Fibroblast of upper back skin (primary cell): ENCODE measurements at places on chromosomes 1 and 21.

DNA sequence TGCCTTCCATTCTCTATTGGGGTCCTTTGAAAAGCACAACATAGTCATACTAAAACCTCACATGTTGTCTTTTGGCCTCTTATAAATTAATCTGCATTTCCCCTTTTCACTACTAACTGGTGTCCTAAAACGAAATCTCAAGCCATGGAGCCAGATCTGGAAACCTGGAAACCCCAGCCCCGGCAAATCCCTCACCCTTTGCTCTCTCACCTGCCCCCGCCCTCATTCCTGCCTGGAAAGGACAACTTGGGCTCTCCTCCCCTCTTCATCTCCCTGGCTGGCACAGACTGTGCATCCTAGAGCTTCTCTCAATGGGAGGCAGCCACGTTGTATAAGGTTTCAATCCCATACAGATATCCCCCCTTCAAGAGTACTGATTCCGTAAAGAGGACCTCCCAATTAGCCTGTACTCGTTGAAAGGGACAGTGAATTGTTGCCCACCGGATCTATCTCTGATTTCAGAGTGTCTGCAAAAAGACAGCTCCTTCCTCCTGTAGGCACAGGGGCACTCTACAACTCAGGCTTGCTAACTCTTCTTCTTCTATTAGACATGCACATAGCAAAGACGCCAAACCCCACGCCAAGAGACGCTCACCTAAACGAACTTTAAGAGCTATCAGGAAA, 1.4 kb downstream of the DUSP10 start:
- DNase-seq, result peak; percentile 7

- no peak for DNase-seq
Observed at GRCh38 chr1:26287033-26287711, 7.3 kb downstream of the SH3BGRL3 start.

GRCh38 chr1:13816016-13816760, 116.2 kb downstream of the PRDM2 start:
- no peak for DNase-seq

DNA sequence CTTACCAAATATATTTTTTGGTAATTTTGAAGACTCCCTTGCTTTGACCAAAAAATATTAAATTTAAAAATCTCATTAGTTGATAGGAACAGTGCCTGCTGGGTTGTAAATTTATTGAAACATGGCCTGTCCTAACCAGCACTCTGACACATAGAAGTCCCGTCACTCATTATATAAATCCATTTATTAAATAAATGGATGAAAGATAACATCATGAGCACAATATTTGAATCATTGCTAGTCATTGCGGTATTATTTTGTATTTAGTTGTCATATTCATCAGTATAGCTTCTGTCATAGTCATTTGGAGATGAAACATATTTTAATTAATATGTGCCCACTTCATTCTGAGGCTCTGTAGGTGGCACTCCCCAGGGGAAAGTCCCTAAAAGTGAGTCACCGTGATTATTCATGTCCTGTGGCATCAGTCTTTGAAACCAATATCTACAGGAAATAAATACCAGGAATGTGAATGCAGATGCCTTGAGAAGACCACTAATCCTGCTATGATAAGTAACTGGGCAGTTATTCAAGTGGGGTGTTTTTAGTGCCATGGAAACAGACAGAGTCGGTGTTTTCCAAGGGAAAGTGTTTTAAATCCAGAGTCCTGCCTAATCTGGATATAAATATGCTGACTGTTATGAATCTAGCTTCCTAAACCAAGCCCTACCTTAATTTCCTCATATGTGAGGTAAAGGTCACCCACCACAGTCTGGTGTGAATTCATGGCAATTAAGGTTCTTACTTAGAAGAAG, 302.0 kb downstream of the DUSP10 start:
- DNase-seq, result peak; percentile 96

DNA sequence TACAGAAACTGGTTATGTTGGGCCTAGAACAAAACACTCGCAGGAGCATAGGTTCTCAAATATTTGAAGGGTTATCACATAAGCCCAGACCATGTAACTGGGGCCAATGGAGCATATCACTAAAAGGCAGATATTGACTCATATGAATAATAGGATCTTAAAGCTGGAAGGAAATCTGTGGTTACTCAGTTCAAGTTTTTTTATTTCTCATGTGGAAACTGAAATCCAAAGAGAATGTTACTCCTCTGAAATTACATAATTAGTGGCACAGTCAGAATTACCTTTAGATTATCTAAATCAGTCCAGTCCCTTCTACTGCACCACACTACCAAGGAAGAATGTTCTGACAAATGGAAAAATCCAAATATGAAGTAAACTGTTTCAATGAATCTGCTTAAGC, 12.0 kb downstream of the SLAMF8 start:
- no peak for DNase-seq

DNA sequence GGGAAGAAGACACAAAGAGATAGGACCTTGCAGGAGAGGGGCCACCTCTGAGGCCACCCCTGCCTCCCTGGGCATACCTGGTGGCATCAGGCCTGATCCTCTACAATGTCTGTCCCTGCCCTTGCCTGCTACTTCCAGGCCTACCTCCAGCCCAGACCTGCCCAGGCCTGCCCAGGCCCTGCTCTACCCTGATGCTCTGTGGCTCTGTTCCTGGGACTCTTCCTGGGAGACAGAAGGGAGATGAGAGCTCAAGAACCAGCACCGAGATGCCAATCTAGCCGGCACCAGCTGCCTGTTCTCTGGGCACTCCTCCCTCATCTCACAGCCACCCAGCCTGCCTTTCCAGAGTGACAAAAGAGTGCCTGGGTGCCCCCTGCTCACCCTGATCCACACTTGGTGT, 2.7 kb downstream of the CELF3 start:
- no peak for DNase-seq

GRCh38 chr1:171780583-171781175, 781 bp upstream of the METTL13 start:
- DNase-seq, result no peak

DNA sequence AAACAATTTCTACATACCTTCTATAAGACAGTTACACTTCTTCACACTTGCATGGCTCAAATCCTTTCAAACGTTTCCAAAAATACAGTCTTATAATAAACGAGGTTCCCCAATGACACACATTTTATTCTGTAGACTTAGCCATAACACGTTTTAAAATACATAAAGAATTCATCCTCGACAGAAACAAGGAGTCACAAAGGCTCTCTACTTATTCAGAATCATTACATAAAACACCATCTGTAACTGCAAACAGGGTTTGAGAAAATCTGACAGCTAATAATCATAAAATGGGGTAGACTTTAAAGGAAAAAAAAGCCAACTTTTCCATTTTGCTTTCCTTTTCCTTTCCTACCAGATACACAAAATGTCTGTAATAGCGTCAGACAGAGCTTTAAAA, 1.8 kb downstream of the PIK3R3 start:
- no peak for DNase-seq

DNA sequence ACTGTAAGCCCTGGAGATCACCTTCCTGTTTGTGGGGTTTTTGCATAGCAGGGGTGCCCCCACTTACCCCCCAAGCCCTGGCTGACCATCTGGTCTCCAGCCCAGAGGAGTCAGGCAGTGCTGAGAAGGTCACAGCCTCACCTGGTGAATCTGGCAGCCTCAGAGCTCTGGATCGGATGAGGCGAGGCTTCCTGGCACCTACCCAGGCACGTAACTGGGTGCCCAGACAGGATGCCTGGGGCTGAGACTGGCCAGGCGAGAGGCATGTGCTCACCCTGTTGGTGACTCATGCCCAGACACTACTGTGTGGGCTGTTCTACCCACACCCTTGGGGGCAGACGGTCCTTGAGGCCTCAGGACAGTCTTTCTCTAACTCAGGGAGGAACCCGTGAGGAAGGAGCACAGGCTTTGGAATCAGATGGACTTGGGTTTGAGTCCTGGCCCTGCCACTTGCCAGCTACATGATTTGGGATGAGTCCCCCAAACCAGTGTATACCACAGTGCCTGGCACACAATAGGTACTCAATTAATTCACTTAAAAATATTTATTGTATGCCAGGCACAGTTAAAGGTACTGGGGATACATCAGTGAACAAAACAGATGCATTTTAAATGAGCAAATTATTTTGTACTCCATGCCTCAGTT, 15.1 kb upstream of the PADI3 start:
- peak; percentile 92 for DNase-seq

DNA sequence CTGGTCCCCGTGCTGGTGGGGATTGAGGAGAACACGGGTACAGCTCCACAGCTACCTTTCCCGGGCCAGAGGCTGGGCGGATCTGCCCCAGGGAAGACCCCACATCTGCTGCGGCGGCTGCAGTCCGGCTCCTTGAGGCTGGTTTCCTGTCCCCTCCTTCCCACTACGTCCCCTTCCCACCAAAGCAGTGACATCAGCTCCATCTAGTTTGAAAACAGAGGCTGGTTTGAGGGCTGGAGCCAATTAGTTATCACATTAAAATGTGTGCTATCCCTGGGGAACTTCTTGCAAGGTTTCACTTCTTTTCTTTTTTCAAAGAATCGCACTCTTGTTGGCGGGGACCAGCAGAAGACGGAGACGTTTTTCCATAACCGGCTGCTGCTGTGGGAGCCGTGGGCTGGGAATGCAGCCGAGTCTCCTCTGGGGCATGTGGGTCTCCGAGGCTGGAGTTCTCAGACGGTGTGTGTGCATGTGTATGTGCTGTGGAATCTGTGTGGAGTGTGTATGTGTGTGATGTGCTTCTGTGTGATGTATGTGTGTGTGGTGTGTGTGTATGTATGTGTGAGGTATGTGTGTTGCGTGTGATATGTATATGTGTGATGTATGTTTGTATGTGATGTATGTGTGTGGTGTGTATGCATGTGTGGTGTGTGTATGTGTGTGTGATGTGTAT, 8.9 kb upstream of the PCBP3 start:
- DNase-seq, result no peak

DNA sequence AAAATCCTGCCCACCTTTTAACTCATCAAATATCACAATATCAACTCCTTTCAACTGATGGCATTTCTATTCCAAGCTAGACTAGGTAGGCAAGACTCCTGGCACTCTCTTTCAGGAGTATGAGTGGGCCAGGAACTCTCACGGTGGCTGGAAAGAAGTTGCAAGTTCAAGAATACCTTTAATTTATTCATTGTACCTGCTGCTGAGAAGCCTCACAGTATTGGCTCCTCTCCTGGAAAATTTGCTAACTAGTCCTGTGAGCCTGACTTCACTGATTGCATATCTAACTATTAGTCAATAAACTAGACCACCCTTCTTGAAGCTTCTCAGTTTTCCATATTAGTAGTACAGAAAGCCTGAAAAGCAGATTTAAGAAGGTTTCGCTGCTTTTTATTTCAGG, 120.2 kb downstream of the DUSP10 start:
- no peak for DNase-seq

DNA sequence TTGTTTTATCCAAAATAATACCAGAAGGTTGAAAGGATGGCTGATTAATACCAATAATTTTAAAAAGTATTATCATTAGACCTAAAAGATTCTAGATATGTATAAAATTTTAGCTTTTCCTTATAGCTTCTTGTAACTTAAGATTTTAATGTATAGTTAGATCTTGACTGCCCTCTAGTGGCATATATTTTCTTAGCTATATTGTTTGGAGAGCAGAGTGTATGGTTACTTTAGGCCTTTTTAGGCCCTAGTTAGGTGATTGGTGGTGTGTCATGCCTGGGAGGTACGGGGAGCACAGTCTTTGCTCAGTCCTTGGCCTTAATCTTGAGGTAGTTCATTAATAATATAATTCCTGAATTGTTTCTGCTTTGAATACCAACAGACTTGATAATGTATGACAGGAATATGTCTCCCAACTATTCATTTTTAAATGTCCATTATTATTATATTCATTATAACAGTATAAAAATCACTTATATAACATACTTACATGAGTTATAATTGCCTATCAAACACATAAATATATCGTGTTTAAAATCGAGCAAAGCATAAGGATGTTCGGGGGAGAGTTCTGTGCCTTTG, 328.4 kb downstream of the ZP4 start:
- DNase-seq, result peak; percentile 62

GRCh38 chr1:66778969-66779368, 22.1 kb downstream of the INSL5 start:
- DNase-seq, result no peak

- DNase-seq, result no peak
Observed at GRCh38 chr1:175383239-175383638, 190.7 kb upstream of the KIAA0040 start.

DNA sequence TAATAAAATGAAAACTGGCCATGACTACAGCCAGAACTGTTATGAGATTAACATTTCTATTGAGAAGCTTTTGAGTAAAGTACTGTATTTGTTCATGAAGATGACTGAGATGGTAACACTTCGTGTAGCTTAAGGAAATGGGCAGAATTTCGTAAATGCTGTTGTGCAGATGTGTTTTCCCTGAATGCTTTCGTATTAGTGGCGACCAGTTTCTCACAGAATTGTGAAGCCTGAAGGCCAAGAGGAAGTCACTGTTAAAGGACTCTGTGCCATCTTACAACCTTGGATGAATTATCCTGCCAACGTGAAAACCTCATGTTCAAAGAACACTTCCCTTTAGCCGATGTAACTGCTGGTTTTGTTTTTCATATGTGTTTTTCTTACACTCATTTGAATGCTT, 164.0 kb downstream of the NEK7 start:
- no peak for DNase-seq

DNA sequence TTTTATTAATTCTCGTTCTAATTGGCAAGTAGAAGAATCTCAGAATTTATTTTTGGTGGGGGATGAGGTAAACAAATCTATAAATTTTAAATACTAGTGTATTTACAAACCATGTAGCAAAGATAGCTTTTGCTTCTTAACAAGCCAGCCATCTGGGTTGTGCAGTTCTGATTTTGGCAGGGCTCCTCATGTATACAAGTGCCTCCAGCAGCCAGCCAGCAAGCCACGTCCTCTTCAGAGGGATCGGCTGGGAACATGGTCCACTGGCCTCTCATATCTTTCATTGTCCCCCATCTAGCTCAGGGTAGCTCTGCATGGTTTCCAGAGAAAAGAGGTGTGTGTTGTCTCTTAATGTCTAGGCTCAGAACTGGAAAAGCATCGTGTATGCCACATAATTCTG, 659.1 kb downstream of the MRPL39 start:
- no peak for DNase-seq

GRCh38 chr1:53726009-53726600, 12.9 kb downstream of the GLIS1 start:
- DNase-seq, result no peak

DNA sequence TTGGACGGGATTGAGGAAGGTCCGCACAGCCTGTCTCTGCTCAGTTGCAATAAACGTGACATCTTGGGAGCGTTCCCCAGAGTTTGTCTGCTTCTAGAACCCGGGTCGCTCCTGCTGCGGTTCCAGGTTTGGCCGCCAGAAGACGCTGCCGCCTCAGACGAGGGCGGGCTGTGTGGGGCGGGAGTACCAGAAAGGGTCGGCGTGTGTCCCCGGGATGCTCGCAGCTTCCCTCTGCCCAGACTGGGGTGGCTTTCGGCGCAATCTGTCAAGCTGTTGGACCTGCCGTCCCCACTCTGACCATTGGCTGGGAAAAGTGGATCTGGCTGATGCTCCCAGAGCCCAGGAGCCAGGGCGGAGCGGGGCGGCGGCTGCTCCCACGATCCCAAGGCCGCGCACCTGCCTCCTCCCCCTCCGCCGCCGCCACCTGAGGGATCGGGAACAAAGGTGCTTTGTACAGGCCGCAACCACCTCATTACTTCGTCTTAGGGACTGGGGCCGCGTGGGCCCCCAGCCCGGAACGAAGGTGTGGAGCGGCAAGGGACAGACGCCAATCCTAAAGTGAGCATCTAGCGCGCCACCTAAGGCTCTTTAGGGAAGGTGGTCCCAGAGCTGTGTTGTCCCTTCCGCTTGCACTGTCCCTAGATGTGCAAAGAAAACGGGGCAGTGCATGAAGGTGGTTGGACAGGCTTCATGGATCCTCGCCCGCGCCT, 683 bp upstream of the EFNA4 start:
- DNase-seq, result peak; percentile 40

GRCh38 chr1:228180959-228181644, 15.5 kb downstream of the IBA57 start:
- no peak for DNase-seq

GRCh38 chr1:5475572-5475971, 516.7 kb downstream of the NPHP4 start:
- DNase-seq, result no peak
